ENCODE measurements at places on chromosomes 16 and 17. TPM values are rescaled to one million over a fixed set of nuclear protein-coding genes. Genes with fewer than 3 reads are reported as not detected.

The SDK2 gene
- polyA plus RNA-seq: 10.0 TPM

The ARHGAP44 gene
- 9.7 TPM for polyA plus RNA-seq

The C16orf96 gene
- polyA plus RNA-seq: 0.28 TPM

The RAB26 gene
- 3.1 TPM for polyA plus RNA-seq

The TEX14 gene
- 1.2 TPM for polyA plus RNA-seq

The ZFP1 gene
- polyA plus RNA-seq: 19.3 TPM

Data from renal pelvis (tissue), 12 donors.